ENCODE measurements at places on chromosomes 1 and 21.
A peak's percentile ranks its signal among the peaks of the same experiment; 100 is the strongest.

DNA sequence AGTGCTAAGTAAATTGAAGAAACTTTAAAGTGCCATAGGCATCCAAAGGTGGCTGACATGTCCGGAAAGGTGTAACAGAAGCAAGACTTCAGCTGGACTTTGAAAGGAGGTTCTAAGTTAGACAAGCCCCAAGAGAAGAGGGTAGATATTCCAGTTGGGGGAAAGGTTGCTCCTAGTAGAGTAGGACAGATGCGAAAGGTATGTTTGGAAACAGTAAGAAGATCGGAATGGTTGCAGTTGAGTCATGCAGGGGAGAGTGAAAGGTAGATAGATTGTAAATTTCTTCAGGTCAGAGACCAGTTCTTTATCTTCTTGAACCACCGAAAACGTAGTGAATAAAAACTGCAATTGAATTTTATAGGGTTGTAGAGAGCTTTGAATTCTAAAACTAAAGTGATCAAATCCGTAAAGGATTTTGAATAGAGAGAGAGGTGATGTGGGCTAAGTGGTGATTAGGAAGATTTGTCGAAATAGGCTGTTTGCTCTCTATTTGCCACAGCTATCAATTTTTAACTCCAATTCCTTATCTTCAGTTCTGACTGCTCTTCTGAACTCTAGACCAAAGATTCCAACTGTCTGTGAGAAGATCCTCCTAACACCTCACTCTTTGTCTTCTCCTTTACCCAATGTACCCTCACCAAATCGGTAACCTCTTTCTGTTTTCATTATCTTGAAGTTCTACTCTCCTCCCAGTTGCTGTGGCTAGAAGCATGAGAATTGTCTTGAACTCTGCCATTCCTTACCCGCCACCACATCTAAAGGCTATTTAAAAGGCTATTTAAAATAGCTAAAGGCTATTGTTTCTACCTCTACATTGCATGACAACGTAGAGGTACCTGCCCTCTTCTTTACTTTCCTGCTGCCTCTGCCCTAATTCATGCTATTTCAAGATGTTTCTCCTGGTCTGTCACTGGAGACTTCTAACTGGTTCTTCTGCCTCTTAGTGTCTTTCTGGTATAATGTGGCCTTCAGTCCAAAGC is 16.7 kb downstream of the MACF1 start:
- no peak for DNase-seq

DNA sequence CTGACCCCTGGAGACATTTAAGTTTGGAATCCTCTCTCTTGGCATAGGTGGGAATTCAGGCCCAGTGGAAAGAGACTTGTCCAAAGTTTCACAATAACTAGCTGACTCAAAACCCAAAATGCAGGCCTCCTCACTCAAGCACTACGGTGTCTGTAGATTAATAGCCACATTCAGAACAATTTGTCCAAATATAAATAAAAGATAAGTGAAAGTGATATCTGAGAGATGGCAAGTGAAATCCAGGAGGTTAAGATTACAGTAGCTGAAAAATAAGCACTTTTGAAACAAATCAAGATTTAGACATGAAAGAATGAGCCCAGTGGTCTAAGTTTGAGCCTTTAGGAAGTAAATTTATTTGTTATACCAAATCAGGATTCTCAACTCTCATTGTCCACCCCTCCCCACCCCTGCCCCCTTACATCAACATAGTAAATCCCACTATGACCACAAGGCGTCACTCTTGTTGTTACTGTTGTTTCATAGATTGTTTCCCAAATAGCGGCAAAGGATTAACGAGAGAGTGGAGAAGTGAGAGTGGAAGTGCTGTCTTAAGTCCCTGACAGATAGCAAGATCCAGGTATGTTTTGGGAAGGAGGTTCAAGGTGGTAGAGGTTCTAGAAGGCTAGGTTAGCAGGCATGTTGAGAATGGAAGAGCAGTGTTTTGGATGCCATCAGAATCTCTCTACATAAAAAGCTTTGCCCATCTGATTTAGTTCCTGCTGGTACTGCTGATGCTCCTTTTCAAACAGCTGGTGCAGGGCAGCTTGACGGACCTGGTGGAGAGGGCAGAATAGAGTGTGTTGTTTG is 7.1 kb upstream of the TPM3 start:
- no peak for DNase-seq

GRCh38 chr1:53681351-53681976 is 57.5 kb downstream of the GLIS1 start:
- no peak for DNase-seq

DNA sequence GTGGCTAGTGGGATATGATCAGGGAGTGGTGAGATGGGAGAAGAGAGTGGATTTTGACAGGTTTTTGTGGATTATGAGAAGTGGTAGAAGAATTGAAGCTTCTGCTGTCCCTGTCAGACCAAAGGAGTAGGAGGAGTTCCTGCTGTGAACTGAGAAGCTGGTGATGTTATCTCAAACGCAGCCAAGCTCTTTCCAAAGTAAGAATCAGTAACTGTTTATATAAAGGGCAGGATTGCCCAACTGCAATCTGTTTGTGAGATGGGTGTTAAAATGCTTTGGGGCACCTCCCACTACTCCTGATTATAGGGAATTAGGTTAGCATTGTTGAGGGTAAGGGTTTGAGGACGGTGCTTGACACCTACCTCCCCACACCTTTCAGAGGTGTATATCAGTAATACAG is 60.5 kb upstream of the USP25 start:
- DNase-seq, result no peak

DNA sequence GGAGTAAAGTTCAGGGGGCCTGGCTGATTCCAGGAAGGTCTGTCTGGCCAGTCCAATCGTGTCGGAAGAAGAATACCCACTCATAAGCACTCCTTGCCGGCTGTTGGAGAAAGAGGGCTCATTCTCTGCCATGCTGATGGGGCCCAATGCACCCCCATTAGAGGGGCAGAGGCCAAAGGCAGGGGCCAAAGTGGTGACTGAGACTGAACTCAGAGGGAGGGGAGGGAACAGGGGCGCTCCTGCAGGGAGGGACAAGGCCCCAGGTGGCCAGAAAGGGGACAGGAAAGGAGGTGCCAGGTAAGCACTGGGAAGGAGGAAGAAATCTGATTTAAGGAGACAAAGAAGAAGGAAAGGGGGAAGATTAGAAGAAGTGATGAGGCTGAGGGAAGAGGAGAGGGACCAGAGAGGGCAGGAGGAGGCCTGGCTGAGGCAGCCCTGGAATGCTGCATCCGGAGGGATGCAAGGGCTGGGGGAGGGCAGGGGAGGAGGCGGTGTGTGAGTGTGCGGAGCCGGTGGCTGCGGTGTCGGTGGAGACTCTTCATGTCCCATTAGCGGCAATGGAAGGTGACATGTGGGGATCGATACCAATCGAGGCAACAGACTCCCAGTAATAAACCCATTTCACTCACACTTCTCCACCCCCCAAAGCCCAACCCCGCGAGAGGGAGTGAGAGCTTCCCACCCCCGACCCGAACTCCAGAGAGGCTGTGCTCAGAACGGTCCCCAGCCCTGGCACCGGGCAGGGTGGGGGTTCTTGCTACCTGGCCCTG is 12.0 kb upstream of the ETV3L start:
- no peak for DNase-seq

DNA sequence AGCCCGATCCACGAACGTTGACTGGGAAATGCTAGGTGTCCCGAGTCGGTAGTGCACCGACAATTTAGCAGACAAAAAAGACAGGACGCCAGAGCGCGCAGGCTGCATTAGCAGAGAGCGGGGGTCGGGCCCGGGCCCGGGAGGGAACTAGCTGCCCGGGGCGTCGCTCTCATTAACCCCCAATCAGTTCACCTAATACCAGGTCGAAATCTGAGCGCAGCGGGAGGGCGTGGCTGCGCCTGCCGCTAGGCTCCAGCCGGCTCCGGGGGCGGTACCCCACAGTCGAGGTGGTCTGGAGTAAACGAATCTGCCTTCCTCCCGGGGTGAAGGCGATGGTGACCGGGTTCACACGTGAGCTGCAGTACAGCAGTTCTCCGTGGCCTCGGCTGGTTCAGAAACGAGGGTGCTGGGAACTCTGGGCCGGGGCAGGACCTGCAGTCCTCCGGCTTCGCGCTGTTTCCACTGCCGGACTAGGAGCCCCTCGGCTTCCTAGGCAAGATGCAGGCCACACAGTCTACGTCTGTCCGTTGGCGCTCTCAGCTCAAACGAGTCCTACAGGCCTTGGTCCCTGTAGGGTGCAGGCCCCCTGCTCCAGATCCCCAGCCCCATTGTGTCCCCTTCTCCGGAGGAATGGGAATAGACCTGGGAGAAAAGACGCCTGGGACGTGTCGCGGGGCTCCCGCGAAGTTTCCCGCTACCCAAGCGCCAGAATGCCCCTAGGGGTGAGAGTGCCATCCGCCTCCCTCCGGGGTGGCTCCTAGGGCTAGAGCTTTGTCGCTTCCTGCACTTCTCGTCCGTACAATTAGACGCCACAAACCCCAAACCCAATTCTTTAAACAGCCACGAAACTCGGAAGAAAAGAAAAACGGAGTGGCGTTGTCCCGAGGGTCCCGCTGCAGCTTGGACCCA is 2.0 kb downstream of the GFI1 start:
- DNase-seq, result no peak

DNA sequence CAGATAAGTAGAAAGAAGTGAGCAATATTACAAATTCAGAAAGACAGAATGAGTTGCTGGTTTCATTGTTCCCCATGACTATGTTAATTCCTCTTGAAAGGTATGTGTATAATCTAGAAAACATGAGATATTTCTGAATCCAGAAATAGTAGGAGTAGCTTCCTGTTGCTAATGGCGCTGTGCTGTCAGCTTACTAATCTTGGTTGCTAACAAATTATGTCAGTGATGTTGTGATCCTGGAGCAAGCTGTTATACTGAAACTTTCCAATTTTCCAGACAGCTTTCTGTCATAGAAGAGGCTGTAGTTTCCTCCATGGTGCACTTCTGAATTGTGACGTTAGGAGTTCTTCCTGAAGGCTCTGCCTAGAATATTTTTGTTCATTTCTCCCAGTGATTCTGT is 372.3 kb downstream of the USP25 start:
- DNase-seq, result no peak

GRCh38 chr1:32684167-32684811 is 18.3 kb downstream of the SYNC start:
- no peak for DNase-seq

DNA sequence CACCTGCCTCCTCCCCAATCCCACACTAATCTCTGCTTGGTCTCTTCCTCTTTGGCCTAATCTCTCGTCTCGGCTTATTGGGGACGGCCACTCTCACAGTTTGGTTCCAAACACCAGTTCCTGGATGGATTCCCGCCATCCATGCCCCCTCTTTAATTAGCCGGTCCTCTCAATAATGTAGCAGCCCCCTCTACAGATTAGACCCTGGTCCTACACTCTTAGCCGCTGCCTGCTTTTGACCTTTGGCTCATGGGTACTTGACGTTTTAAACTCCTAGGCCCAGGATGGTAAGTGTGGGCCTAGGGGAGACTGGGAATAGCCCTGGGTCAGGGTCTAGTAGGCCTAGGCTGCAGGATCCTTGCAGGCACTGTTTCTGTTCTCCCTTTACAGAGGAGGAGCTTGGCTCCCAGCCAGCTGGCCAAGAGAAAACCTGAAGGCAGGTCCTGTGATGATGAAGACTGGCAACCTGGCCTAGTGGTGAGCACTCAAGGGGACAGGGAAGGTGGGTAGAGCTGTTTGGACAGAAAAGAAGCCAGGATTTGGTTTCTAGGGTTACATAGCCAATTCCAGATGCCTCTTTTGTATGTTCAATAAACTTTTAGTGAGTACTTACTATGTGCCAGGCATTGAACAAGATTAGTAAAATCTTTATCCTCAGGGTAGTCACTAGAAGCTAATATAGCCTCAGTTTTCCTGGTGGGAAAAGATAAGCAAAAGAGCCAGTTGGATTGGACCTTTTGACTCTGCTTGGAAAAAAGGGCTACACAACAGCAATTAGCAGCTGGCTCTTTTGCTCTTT is 758 bp downstream of the RAD54L start:
- no peak for DNase-seq

GRCh38 chr1:211495584-211495983 is 3.6 kb upstream of the RD3 start:
- DNase-seq, result no peak

GRCh38 chr1:39268112-39268581 is 63.7 kb downstream of the MACF1 start:
- peak; percentile 70 for DNase-seq

DNA sequence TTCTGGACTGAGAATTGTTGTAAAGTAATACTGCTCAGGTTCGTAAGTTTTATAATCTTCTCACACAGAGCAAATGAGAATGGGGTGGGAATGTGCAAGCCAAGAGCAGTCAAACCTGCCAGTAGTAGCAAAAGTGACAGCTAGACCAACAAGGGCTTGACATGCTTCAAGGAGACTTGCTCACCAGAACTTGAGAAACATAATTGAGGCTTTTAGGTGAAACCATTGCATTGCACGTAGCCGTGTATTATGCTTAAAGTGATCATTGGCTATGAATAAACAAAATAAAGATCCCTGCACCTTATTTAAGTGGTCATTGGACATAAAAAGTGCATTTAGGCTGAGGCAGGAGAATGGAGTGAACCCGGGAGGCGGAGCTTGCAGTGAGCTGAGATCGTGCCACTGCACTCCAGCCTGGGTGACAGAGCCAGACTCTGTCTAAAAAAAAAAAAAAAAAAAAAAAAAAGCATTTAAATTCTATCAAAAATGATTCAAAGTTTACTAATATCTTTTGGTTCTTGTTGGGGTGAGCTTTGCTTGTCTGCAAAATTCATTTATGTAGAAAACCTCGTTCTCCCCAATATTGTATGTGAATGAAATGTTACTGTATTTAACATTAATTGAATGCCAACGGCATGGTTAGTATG is 11.8 kb upstream of the CCT8 start:
- DNase-seq, result no peak

DNA sequence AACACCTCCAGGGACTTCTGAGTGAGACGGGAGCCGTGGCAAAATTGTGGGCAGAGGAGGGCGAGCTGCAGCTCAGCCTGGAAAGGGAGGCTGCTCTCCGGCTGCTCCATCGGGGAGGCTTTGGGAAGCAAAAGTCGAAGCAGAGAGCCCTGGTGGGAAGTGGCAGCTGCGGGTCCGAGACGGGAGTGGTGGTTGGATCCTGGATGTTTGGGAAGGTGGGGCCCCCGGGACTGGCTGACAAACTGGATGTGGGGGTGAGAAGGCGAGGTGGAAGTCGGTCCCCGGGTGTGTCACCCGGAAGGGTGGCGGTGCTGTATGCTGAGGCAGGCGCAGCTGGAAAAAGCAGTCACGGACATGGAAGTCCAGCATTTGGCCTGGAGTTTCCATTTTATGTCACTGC is 52.1 kb downstream of the KCNAB2 start:
- no peak for DNase-seq

DNA sequence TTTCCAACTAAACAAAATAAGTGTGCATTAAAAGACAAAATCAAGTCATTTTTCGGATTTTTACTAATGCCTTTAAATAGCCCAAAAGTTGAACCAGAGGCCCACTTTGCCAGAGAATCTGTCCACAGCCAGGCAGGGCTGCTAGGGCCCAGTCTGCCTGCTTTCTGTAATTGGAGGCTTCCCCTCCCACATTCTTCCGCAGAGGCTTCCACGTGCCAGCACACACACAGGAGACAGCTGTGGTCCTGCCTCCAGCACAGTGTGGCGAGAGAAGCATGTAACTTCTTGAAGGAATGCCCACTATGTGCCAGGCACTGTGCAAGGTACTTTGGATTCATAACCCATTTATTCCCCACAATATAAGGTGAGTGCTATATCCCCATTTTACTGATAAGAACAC is 11.3 kb upstream of the PDZK1IP1 start:
- DNase-seq, result no peak

- DNase-seq, result no peak
These were observed 73.5 kb downstream of the ST6GALNAC5 start for GRCh38 chr1:76940571-76941335.
